ENCODE measurements at places on chromosomes 12 and 14.

DNA sequence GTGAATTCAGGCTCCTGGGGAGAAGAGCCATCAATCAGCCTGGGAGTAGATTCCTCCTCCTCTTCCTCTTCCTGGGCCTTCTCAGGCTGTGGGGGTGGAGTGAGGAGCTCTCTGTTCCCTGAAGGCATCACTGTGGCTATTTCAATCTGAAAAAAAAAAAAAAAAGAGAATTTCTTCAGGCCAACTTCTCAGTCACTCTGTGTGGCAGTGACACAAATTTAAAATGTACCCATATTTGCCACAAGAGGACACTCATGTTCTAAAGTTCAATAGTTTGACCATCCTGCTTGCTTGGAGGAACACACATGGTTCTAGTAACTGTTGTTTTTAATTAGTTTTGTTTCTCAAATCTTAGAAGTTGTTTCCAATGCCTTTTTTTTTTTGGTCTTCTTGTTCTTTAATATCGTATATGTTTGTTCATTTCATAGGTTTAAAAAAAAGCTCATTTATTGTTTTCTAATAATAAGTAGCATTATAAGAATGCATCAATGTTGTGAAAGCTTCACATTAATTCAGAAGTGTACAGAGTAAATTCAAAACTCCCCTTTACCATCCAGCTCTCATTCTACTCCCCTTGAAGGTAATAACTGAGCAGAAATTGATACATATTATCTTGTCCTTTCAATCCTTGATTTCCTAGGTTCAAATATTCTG is 23.3 kb upstream of the CCER1 start:
- DNase-seq, result no peak

GRCh38 chr12:102069707-102070106 is 7.9 kb upstream of the WASHC3 start:
- no peak for DNase-seq

DNA sequence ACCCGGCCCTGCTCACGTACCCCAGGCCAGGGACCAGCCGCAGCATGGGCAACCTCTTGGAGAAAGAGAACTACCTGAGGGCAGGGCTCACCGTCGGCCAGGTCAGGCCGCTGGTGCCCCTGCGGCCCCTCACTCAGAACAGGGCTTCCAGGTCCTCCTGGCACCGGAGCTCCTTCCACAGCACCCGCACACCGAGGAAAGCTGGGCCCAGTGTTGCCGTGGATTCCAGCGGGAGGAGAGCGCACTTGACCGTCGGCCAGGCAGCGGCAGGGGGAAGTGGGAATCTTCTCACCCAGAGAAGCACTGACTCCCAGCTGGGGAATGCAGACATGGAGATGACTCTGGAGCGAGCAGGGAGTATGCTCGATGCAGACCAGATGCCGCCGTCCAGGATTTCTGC is 7.9 kb upstream of the VAMP1 start:
- no peak for DNase-seq

DNA sequence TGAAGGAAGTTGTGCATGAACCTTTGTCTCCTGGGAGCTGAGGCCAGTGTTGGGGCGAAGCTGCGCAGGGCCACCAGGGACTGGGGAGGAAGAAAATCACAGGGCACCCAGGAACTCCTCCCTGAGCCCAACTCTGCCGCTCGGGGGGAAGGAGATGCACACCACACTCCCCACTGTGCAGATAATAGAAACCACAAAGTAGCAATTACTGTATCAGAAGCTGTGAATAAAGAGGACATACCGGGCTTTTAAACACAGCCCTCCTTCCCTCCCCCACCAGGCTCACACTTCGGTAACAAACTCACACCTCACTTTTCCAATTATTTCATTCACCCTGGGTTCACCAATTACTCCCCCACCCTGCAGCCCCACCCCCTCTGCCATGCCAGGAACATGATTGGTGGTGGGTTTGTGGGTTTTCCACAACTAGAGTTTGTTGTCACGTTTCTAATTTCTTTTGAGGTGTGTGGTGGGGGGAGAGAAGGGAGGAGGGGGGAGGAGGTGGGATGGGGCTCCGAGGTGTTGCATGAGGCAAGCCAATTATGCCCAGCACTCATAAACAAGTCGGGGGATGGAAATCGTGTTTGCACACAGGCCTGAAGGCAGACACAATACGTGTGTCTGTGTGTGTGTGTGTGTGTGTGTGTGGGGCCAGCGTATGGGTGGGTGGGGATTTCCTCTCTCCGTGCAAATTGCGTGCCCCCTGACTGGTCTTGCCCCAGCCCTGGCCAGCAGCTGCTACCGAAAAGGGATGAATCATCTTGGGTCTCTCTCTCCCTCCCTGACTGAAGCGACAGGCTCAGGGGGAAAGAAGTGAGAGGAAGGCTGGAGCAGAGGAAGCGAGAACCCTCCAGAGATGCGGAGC is 103.3 kb downstream of the RBM19 start:
- no peak for DNase-seq

DNA sequence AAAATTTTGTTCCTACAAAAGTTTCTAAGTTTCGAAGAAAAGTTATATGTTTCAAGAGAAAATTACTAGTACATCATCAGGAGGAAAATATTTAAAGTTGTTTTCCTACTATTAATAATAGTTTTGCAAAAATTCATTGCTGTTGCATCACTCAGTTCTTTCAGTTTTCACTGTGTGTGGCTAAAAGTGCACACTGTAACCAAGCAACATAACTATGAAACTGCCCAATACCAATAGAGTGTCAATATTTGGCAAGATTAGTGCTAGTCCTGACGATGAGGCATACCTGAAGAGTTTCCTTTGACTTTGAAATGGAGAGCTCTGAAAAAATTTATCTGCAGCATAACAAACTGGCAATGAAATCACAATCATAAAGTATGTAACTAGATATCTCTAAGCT is 194.3 kb downstream of the CPNE8 start:
- DNase-seq, result no peak

GRCh38 chr12:52004042-52004648 is 2.6 kb upstream of the TAMALIN start:
- no peak for DNase-seq

DNA sequence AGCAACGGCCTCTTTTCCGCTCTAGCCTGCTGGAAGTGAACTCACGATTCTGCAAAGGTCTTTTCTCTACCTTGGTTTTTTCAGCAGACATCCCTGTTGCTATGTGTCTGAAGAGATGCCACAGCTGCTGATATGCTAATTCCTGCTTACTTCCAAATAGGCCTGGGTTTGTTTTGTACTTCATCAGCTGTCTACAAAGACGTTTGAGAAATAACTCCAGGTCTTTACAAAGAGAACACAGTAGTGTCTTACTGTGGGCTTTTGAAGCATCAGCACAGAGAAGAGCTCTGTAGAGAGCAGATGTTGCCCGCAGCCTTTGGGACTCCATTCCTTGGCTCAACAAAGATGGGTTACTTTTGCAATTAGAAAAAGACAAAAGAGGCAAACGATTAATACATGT is 1366.5 kb downstream of the AACS start:
- no peak for DNase-seq

All from stimulated activated CD8-positive, alpha-beta memory T cell treated with anti-CD3 and anti-CD28 coated beads, Interleukin-12 subunit alpha, Interleukin-12 subunit beta, amount 100 ng/mL, for 1 hour (primary cell).